Effector memory CD4-positive, alpha-beta T cell (primary cell): ENCODE measurements at places on chromosomes 7 and 10.

DNA sequence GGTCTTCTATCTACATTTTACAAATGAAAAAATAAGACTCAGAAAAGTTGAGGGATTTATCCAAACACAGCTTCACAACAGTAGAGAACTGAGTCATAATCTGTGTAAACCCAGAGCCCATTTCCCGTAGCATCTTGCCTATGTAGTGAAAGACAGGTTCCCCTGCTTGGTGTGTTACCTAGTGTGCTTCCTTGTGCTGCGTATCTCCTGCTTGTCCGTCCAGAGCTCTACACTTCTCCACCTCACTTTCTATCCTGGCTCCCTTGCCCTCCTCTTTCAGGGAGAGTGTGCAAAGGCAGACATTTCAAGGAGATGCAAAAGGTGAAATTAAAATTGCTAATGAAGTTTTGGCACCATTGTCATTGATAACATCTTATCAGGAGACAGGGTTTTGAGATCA lies 1.4 kb upstream of the ASNS start:
- no peak for DNase-seq

GRCh38 chr7:78828317-78828716 lies 625.1 kb downstream of the MAGI2 start:
- no peak for DNase-seq

DNA sequence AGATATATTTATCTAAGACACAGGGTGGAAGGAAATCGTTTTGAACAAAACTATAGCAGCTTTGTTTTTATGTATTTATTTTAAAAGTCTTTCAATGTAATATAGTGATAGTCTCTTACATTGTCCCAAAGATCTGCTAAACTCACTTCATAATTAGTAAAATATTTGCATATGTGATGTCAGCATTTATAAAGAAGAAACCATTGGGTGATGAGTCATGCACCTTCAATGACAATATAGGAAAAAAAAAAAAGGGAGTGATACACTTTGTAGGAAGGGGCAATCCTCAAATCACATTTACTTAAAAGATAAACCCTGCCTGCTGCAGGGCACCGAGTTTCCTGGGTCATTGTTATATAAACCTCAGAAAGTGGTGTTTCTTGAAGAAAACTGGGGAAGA lies 112.4 kb upstream of the SEMA3C start:
- DNase-seq: no peak

- no peak for DNase-seq
Measured at GRCh38 chr10:98096316-98096715, 38.1 kb upstream of the R3HCC1L start.

- DNase-seq: no peak
Measured at GRCh38 chr10:84563868-84564267, 235.5 kb downstream of the CCSER2 start.

- no peak for DNase-seq
Measured at GRCh38 chr7:53351681-53352080, 316.2 kb downstream of the POM121L12 start.

GRCh38 chr10:69492091-69492745 lies 41.0 kb downstream of the TSPAN15 start:
- no peak for DNase-seq

DNA sequence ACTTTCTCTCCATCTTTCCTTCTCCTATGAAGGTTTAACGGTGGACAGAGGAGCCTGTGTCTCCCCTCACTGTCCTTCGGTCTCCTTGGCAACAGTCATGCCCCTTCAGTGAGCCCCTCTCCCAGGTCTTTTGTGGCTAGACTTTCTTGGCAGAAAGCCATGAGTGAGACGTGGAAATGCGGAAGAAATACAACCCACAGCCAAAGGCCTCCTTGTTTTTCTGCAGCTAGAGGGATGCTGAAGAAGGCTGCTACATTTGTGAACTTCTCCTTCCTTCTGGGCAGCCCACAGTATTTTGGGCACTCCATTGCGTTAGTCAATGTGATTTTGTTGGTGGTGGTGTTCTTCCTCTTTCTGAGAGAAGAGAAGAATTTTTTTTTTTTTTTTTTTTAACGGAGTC lies 333.7 kb upstream of the PODXL start:
- DNase-seq: no peak

GRCh38 chr10:24858288-24859270 lies 93.8 kb downstream of the PRTFDC1 start:
- DNase-seq: no peak

GRCh38 chr7:16847381-16847860 lies 34.4 kb downstream of the AGR3 start:
- no peak for DNase-seq

DNA sequence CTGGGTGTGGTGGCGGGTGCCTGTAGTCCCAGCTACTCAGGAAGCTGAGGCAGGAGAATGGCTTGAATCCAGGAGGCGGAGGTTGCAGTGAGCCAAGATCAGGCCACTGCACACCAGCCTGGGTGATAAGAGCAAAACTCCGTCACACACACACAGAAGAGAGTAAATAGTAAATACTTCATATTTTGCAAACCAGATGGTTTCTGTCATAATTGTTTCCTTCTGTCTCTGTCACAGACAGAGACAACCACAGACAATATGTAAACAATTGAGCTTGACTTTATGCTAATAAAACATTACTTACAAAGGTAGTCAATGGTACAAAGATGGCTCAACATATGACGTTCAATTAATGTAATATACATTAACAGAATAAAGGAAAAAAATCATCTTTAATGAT lies 83.7 kb downstream of the JMJD1C start:
- DNase-seq: no peak

DNA sequence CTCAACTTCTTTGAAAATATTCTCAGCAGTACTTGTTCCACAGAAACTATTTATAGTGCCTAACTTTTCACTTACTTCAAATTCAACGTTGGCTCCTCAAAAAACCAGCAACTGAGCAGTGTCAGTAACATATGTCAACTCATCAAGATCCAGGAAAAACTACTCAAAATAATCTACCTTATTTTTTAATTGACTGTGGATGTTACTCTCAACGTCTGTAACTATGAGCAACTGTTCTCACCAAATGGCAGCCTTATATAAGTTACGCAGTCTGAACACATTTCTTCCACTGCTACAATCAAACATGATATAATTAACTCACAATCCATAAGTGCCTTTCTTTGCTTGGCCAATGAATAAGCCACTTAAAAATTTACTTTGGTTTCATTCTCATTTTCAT lies 77.8 kb downstream of the SP8 start:
- no peak for DNase-seq

GRCh38 chr7:129471402-129471827 lies 30.9 kb upstream of the SMKR1 start:
- DNase-seq: no peak

DNA sequence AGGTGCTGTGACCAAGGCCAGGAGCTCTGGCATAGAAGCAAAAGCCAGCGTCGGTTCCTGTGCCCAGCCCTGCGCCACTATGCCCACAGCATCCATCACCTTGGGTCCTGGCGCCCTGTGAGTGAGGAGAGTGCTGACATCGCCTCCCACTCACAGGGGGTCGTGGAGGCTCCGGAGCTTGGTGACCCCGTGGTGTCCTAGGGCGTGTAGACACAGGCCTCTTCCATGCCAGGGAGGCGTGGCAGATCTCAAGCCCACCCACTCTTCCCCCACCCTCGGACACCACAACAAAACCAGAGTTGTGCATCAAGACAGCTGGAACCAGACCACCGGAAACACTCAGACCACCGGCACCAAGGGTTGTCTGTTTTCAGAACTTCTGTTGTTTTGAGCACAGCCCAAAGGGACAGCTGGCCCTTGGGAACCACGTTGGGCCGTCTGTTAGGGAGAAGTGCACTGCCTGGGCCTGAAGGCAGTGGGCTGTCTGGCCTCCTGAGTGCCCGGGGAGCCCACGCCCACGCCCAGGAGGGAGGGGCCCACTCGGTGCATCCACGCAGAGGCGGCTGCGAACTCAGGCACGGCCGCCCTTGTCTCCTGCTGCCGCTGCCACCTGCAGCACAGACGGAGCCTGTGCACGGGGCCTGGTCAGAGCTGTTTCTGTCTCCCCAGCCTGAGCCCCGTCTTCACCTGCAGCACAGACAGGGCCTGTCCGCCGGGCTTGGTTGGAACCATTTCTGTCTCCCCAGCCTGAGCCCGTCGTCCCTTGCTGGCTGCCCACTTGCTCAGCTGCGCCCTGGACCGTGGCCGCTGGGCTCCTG lies 106.3 kb downstream of the INPP5A start:
- DNase-seq: no peak

DNA sequence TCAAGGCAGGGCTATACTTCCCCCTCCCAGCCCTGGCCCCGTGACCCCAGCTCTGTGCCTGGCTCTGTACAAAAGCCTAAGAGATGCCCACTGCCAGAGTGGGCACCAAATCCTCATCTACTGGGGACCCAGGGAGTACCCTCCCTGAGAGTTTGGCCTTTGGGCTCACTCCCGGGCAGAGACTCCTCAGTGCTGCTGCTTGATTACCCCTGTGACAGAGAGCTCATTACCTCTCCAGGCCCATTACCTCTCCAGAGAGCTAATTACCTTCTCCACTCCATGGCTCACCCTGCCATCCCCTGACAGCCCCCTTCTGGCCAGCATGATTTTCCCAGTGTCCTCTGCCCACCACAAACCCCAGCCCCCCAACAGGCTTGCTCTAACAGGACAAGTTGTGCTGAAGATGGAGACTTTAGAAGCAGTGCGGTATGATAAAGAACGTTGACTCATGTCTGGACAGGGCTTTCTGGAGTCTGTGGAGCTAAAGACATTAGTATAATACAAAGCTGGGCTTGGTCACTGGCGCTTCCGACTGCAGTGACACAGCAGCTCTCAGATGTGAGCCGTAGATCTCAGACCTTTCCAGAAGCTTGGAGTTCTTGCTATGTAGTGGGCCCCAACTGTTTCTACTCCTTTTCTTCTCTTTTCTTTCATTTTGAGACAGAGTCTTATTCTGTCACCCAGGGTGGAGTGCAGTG lies 111.3 kb upstream of the KCTD7 start:
- DNase-seq: no peak

DNA sequence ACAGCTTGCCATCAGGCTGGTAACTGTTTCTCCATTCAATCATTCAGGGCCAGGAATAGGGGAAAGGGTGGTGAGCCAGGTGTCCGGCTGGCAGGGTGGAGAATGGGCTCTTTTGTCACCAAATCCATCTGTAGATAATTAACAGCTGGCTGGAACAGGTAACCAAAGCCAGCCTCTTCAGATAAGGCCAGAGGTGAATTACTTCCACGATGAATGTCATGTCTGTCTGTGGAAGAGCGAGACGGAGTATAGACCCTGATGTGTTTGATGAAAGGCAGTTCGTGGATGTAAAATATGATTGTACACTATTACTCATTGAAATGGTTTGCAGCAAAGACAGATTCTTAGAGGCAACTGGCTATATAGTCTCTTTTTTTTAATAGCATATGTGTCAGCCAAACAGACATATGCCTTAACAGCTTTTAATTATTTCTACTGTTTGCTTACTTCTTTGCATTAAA lies 149.8 kb downstream of the KLF6 start:
- no peak for DNase-seq

DNA sequence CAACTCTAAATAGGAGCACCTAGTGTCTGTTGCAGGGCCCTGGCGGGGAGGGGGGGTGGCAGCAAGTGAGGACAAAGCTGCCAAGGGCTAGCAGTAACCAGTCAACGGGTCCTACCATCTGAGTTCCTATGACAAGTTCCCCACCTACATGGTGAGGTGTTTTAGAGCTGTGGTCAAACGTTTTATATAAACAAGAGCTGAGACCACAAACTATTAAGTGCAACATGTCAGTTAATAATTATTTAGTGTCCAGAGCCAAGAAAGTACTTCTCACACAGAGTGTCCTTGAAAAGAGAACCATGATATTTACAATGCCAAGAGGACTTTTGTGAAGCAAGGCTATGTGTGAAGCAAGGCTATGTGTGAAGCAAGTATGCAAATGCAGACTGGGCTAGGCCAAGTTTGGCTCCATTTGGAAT lies 434.7 kb downstream of the TNS3 start:
- no peak for DNase-seq

DNA sequence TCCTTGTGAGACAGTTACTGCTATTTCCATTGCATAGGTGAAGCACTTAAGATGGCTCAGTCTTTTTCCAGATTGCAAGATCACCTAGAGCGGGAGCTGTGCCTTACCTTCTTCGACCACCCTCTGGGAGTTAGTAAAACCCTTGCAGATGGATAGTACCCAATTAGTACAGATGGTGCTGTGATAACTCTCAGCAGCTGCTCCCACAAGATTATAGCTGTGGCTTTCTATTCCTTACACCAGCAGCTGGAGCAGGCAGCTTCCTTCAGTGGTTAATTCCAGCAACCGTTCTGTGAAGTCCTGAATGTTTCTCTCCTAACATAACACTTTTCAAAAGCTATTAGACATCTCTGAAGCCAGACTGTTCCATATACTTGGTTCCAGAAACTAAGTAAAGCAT lies 796.8 kb downstream of the XPNPEP1 start:
- no peak for DNase-seq

DNA sequence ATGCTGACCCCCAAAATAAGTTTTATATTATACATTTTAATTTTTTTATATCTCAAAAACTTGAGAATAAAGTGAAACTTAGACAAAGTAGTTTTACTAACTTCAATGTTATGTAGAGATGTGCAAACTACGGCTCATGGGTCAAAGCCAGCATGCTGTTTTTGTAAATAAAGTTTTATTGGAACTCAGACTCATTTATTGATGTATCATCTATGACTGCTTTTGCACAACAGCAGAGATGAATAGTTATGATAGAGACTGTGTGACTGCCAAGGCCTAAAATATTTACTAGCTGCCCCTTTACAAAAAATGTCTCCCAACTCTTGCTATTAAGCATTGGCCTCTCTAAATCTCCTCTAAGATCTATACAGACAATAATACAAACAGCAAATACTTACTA lies 12.4 kb downstream of the MTPN start:
- DNase-seq: no peak

DNA sequence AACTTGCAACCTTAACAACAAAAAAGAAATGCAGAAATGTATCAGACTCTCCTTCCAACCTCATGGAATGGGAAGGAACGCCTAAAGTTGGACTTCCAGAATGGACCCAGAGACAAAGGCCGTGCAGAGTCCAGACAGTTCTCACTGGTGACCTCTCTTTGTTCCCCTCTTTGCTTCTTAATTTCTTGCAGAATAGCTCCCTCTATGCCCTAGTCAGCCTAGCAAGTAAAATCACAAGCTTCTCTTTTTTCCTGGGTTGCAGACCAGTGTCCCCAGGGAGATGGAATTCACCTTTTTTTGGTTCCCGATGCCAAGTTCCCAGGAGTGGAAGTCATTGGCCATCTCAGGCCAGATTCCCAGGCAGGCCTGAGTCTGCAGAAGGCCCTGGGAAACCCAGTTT lies 278.0 kb downstream of the CCSER2 start:
- no peak for DNase-seq

- DNase-seq: no peak
Measured at GRCh38 chr10:24114556-24114955, 94.4 kb upstream of the KIAA1217 start.
